ENCODE measurements at places on chromosomes 2 and 18.

GRCh38 chr2:119478978-119479295 lies 45.3 kb downstream of the SCTR start:
- DNase-seq: no peak

DNA sequence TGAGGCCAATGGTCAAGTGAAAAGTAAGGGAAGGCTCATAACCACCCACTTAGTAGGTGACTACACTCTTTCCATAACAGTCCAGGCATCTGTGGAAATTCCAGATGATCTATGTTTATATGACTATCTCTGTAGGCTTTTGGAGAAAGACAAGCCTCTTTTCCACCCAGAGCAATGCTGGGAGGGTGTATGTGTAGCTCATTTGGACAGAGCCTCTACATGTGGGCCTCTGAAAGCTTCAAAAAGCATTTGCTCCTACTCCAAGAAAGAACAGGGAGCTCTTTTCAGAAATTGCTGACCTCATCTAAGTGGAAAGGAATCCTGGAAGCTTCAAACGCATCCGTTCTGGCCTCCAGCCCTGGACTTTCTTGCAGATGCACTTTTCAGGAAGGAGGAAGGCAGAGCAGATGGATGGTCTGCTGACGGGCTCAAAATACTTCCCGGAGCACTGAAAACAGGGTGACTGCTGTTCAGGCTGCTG lies 308.7 kb downstream of the LRATD1 start:
- no peak for DNase-seq

DNA sequence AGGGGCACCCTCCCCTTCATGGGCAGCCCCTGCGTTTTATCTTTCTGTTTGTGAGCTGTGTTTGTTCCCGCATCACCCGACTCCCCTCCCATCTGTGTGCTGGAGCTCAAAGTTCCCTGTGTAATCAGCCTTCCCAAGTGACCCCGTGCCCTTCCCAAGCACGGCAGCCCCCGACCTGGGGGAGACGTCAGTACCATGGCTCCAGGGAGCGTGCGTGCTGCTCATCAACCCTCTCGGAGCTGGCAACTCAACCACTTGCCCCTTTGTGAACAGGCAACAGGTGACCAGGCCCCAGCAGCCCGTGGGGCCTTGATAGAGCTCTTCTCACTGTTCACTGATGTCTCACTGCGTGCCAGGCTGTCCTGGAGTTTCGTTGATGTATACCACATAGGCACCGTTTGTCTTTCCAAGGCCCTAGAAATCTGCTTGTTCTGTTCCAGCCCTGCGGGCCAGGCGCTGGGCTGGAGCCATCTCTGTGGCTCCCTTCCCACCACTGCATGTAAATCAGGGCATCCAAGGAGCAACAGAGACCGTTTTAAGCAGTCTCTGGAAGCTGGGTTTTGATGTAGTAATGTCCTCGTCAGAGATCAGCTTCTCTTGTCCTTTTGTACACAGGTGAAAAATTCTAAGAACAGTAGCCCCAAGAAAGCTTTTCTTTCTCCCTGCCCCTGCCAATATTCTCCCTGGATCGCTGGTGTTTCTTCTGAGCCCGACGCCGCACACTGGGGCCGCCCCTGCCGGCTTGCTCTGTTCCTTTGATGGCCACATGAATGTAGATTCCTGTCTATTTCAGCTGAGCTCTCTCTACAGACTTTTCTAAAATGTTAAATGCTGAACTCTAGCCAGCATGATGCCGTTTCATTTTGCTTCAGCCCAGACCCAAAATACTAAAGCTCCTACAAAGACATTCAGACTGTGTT lies 107.0 kb upstream of the PTPRM start:
- DNase-seq: no peak

DNA sequence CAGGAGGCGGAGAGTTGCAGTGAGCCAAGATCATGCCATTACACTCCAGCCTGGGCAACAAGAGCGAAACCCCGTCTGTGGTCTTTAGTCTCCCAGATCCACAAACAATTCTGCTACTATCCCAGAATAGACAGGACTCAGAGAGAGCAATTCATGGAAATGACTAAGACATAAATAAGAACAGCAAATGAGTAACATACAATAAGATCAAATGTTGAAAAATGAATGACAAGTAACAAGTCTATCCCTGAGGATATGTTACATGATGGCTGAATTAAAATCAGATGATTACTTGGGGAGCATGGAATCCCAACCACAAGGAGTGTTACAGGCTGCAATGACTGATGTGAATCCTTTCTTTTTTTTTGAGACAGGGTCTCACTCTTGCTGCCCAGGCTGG lies 10.3 kb downstream of the ARL5A start:
- no peak for DNase-seq

All from SJCRH30 (cell line).